ENCODE measurements at places on chromosomes 1 and 21. TPM values are rescaled to one million over a fixed set of nuclear protein-coding genes. Genes with fewer than 3 reads are reported as not detected.

DEGS1 gene
- 163 TPM for total RNA-seq

- no peak for DNase-seq
These were observed 140.0 kb downstream of the SPATA46 start for GRCh38 chr1:162236618-162237017.

GRCh38 chr1:30830537-30830936 is 73.0 kb upstream of the LAPTM5 start:
- no peak for DNase-seq

- DNase-seq: no peak
These were observed 444.9 kb upstream of the PKN2 start for GRCh38 chr1:88239205-88239604.

DNA sequence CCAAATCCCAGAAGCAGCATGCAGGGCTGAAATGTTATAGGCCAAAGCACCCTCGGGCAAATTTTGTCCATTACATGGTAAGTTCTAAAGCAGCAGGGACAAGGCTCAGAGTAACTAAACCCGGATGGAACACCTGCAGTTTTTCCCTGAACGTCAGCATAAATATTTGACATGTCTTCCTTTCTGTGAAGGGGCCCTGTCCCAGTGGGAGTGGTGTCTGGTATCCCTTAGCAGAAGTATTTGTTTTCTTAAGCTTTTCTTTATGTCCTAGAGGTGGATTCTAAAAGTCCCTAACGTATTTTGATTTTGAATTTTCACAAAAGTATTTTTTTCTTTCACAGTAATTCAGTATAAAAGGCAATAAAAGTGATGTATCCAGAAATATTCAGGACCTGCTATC is 223.9 kb downstream of the ST6GALNAC3 start:
- DNase-seq: no peak

GRCh38 chr1:157105988-157106812 is 6.6 kb upstream of the ETV3L start:
- DNase-seq: peak; percentile 87

- DNase-seq: peak; percentile 77
These were observed 420 bp downstream of the CFAP57 start for GRCh38 chr1:43172527-43172972.

DNA sequence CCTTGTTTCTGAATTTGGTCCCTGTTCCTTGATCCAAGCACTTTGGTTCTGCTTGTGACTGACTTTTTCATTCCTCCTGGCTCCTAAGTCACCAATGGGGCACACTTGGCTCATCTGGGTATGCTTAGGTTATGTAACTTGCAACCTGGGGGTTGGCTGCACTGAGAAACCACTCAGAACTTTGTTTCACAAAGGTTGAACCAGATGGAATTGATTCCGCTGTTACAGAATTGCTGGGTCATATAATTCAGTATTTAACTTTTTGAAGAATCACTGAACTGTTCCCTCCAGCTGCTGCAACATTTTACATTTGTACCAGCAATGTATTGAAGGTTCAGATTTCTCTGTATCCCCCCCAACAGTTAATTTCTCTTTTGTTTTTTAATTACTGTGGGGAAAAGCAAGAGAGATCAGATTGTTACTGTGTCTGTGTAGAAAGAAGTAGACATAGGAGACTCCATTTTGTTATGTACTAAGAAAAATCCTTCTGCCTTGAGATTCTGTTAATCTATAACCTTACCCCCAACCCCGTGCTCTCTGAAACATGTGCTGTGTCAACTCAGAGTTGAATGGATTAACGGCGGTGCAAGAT is 9.6 kb upstream of the NVL start:
- DNase-seq: no peak

- peak; percentile 69 for DNase-seq
These were observed 180.8 kb upstream of the CACYBP start for GRCh38 chr1:174818951-174819350.

- DNase-seq: peak; percentile 51
These were observed 1.2 kb downstream of the ZC3H12A start for GRCh38 chr1:37475380-37476086.

DNA sequence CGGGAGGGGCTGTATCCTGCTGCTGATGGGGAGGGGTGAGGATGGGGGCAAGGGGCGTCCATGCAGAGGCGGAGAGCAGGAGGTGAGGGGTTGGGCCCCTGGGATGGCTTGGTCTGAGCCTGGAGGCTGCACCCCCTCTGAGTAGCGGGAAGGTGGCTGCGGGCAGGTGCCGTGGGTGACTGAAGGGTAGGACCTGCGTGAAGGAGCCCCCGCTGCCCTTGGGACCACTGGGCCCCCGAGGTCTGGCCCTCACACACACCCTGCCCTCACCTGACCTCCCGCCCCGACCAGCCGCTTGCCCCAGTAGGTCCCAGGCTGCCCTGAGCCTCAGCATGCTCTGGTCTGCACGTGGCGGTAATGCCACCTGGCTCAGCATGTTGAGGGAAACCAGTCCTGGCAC is 12.8 kb upstream of the SKI start:
- DNase-seq: no peak

ZSWIM5 gene
- total RNA-seq: 0.02 TPM

CELA2A gene
- total RNA-seq: not detected

DNA sequence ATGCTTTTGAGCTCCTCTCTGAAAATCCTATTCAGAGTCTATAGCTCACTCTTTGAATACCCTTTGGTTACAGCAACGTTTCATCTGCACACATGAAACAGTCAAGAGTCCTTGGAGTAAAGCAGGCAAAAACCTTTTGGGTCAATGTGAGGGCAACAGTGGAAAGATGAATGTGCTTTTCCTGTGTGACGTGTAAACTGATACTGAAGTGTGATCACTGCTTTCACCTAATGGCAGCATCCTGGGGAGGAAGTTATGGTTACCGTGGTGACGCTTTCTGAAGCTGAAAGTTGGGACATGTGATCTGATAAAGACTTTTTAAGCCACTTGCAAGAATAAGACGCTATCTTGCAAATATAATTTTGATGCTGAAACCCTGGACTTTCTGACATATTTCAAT is 160.0 kb downstream of the SEC16B start:
- no peak for DNase-seq

- no peak for DNase-seq
These were observed at the start of gene RORC for GRCh38 chr1:151831605-151832004. TSS of gene RORC (minus strand) at chr1:151831802. CDS start at chr1:151831764, 38 bp downstream.

DNAJC28 gene
- total RNA-seq: 1.9 TPM

- peak; percentile 67 for DNase-seq
These were observed 74.2 kb downstream of the PTPRC start for GRCh38 chr1:198713081-198713480.

DNA sequence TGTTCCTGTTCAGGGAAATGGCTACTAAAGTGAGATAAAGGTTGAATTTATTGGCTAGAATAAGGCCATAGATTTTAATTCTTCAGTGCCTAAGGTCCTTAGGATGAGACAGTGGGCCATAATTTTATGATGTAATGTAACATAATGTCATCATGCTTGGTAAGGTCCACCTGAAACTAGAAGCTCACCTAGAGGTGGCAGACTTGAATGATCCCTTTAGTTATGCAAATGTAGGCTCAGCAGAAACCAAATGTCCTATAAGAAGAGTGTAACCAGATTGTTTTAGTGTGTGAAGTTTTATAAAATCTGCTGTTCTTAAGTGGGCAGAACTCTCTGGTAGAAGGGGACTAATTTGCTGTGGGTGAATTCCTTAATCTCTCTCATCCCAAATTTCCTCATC is 13.5 kb upstream of the SETDB1 start:
- no peak for DNase-seq

Data from M059J (cell line).